ENCODE measurements at places on chromosomes 2 and 18.

DNA sequence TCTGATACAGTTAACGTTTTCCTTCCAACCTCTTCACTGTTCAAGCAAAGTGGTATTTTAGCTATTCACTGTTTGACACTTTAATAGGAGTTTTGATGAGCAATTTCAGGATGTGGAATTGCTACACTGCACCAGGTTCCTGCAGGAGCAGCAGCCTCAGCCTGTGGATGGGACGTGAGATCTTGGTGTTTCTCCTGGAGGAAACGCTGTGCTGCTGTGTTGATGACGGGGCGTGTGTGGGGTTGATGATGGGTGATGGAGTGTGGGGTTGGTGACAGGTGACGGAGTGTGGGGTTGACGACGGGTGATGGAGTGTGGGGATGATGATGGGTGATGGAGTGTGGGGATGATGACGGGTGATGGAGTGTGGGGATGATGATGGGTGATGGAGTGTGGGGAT, 98.9 kb downstream of the RTP5 start:
- DNase-seq: no peak

- no peak for DNase-seq
These were observed 4.4 kb upstream of the KLHL29 start for GRCh38 chr2:23380562-23381065.

GRCh38 chr2:24820598-24821432, 27.6 kb downstream of the CENPO start:
- no peak for DNase-seq

GRCh38 chr2:65608916-65609315, 176.5 kb upstream of the SPRED2 start:
- DNase-seq: no peak

GRCh38 chr18:1062588-1062987, 157.9 kb downstream of the ADCYAP1 start:
- DNase-seq: no peak

DNA sequence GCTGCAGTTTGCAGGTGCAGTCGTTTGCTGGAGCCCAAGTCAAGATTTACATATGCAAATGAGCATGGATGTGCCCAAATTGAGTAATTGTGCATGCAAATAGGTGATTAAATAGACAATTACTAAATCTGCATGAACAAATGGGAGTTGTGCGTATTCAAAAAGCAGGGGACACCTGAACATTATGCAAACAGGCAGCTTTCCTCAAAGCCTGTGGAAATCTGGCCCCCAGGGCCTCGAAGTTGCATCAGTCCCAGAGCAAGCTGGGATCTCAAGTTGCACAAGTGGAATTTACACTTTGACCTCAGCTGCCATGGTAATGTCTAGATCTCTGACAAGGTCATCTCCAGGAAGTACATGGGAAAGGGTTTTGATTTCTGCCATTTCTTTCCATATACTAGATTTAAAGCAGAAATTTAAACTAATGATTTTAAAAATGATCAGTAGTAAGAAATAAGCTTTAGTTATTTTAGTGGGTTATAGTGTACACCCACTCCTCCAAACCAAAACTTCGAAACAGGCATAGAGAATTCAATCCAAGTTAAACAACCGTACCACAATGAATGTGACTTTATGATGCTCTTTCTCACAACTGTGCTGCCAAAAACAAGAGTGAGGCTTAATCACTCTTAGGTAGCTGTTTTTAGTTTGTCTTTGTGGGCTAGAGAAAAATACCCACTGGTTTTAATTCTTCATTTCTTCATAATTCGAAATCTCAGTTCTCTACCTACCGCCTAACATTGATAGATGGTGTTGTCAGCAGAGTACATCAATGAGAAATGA, 110.7 kb downstream of the RND3 start:
- peak; percentile 70 for DNase-seq

- no peak for DNase-seq
These were observed 41.6 kb downstream of the ARHGEF4 start for GRCh38 chr2:130878316-130878715.

All from fibroblast of gingiva (primary cell).